ENCODE measurements at places on chromosomes 6 and 20. TPM values are rescaled to one million over a fixed set of nuclear protein-coding genes. Genes with fewer than 3 reads are reported as not detected.
A peak's percentile ranks its signal among the peaks of the same experiment; 100 is the strongest.

GRCh38 chr6:38638941-38639497 is 710 bp downstream of the BTBD9 start:
- H3K4me1 ChIP-seq, result peaks cover 27% of the 10 kb centered on the region
- peak; percentile 37 for DNase-seq
- H3K4me3 ChIP-seq, result peak overlapping the region; percentile 96
- no peaks in the 10 kb centered on the region for H3K36me3 ChIP-seq

DNA sequence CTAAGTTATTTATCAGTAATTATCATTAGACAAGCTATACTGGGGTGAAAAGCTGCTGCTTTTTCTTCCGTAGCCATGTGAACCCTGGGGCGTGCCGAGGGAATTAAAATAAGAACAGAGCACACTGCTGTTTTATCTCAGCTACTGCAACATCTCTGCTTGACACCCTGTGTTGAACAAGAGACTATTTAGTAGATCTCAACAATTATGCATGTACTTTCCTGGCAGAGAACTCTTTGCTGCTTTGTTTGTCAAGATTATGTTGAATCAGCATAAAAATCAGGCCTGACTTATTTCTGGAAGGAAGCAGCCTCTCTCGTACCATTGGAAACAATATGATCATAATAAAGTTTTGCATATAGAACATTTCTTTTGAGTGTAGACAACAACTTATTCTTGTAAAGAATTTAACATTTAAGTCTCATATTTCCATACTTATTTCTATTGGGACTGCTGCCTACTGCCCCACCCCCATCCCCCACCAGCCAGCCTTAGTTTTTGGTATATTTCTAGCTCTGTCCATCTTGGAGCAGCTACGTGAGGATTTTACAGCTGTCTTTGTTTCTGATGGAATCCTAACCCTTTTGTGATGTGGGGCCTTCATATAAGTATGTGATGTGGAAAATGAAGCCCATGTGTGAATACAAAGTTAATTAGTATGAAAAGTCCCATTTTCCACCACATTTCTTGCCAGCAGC is 1011.4 kb downstream of the KIF16B start:
- DNase-seq, result no peak
- no peaks in the 10 kb centered on the region for H3K27me3 ChIP-seq

- DNase-seq, result peak; percentile 77
- H3K27ac ChIP-seq, result peak overlapping the region; percentile 81
- H3K27me3 ChIP-seq, result no peaks in the 10 kb centered on the region
- peaks cover 58% of the 10 kb centered on the region for H3K36me3 ChIP-seq
- peaks cover 36% of the 10 kb centered on the region for H3K4me1 ChIP-seq
- H3K4me3 ChIP-seq, result peak overlapping the region; percentile 99
These were observed 771 bp downstream of the ARFRP1 start for GRCh38 chr20:63706852-63707557.

DNA sequence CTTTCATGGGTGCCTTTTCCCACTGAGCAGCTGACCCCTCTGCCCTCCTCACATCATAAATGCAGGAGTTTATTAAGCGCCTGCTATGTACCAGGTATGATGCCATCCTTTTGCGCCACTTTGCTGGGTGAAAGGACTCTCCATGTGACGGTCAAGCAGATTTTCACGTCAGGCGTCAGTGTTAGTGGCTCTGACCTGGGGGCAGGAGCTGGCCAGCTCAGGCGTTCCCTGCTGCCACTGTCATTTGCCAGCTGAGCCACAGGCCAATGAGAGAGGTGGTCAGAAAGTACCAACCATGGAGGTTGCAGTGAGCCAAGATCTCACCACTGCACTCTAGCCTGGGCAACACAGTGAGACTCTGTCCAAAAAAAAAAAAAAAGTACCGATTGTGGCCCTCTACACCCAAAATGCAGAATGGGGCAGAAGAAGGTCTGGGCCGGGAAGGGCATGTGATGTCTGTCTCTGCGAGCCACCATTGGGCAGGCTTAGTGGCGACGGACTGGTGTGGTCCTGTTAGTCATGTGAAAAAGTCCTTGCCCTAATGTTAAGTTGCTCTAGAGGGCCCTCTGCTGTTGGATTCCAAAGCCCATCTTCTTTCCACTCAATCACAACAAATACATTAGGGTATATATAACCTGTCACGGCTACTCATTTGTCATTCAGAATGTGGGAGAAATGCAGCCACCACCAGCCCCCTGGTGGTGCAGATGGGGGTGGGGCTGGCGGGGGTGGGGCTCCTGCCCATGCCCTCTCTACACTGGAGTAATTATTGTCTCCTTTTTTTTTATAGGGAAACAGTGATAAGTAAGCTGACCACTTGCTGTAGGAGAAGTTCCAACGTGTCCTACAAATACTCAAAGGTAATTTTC is 18.4 kb upstream of the SLC22A1 start:
- peaks cover 34% of the 10 kb centered on the region for H3K4me1 ChIP-seq
- peaks cover 35% of the 10 kb centered on the region for H3K36me3 ChIP-seq
- no peak overlapping the region for H3K4me3 ChIP-seq
- peak; percentile 45 for DNase-seq
- no peak overlapping the region for H3K27ac ChIP-seq

DNA sequence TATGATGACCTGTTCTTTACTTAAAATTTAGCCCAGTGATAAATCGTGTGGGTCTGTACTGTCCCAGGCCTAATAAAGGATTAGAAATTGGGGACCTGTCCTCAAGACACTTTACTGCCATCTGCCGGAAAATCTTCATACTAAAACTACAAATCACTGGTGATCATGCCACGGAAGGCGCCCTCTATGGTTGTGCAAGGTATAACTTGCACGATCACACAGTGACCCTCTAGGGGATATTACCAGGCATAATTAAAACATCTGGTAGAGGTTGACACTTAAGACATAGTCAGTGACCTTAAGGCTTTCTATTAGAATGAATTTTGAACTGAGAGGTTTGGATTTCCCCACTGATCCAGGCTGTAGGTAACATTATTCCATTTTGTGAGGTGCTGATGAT is 172.6 kb downstream of the BMP2 start:
- H3K36me3 ChIP-seq, result no peaks in the 10 kb centered on the region
- no peak overlapping the region for H3K4me3 ChIP-seq
- no peak overlapping the region for H3K27ac ChIP-seq
- H3K4me1 ChIP-seq, result no peaks in the 10 kb centered on the region
- peak; percentile 69 for DNase-seq

DNA sequence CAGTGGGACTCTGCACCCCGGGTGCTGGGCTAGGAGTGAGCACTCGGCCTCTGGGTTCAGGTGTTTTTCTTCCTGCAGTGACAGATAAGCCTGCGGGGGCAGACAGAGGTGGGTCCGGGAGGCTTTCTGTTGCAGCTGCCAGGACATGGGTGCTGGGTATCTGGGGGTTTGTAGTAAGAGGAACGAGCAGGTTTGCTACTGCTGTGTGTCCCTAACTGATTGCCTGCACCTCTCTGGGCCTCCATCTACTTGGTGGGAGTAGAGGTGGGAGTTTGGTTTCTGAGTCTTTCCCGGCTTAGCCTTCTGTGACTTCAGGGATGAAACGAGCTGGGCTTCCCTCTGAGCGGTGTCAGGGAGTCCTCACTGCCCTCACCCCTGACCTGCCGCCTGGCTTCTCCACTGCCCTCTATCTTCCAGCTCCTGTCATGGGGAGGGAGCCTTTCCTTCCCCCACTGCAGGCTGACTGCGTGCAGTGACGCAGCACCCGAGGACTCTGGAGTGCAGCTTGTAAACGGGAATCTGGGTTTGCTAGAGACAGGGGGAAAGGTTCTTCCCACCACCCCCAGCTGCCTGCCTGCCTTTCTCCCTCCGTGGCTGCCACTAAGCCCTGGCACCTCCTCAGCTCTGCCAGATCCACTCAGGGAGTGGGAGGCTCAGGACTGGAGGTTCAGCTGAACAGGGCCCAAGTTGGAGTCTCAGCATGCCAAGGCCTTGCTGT is 6.7 kb downstream of the DLGAP4 start:
- H3K27me3 ChIP-seq, result peaks cover 4% of the 10 kb centered on the region
- no peak for DNase-seq
- no peak overlapping the region for H3K27ac ChIP-seq
- no peak overlapping the region for H3K4me3 ChIP-seq
- H3K4me1 ChIP-seq, result no peaks in the 10 kb centered on the region
- H3K36me3 ChIP-seq, result no peaks in the 10 kb centered on the region

ULBP2 gene
- total RNA-seq, result not detected

DNA sequence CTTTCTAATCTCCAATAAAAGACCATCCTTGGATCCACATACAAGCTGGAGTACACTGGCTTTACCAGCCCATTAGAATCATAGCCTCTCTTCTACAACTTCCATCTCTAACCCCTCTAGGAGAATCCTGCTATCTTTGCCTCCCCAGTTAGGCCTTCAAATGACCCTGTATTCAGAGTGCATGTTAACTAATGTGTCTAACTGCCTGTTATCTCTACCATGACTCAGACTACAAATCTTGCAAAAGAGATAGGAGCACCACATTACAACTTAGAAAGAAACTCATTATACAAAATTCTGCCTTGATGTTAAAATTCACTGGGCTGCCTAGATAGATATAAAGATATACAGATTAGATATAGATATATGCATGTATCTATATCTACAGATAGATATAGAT is 28.2 kb downstream of the GPR63 start:
- no peaks in the 10 kb centered on the region for H3K27me3 ChIP-seq
- H3K4me3 ChIP-seq, result no peak overlapping the region
- no peaks in the 10 kb centered on the region for H3K4me1 ChIP-seq
- no peak overlapping the region for H3K27ac ChIP-seq

DNA sequence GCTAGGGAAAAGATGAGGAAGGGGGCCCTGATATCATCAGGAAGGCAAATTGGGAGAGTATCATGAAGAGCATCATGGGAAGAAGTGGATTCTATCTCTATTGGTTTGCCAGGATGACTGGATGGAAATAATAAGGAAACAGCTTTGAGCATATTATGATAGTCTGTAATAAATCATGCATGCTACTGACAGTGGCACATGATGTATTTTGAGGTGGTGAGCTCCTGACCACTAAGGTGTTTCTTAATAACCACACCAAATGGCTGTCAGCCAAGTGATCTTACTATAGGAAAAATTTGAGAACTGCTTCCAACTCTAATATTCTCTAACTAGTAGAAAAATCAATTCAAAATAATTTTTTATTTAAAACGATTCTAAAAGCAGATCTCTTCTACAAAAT is 548.4 kb upstream of the JAG1 start:
- peaks cover 5% of the 10 kb centered on the region for H3K4me1 ChIP-seq
- no peak overlapping the region for H3K4me3 ChIP-seq
- no peak for DNase-seq

LY86 gene
- total RNA-seq, result not detected

- H3K4me1 ChIP-seq, result no peaks in the 10 kb centered on the region
- no peak overlapping the region for H3K4me3 ChIP-seq
- no peak for DNase-seq
- H3K27ac ChIP-seq, result no peak overlapping the region
- no peaks in the 10 kb centered on the region for H3K36me3 ChIP-seq
These were observed 422.1 kb downstream of the GJA1 start for GRCh38 chr6:121857551-121857950.

DNA sequence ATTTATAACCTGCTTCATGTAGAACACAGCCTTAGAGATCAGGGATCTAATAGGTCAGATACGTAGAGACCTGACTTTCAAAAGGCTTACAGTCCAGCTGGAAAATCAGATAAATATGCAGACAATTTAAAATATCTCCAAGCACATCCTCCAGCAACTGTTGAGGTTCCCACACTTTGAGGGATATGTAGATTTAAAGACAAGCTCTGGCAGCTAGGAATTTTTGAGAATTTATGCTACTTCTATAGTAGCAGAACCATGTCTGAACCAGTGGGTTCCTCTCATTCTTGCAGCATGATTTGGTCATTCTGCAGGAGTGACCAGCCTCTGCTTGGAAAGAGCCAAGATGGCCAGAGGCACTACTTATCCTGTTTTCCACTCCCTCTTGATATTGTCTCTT is 60.5 kb downstream of the CYB5R4 start:
- no peak for DNase-seq
- no peaks in the 10 kb centered on the region for H3K4me1 ChIP-seq
- H3K4me3 ChIP-seq, result no peak overlapping the region
- H3K36me3 ChIP-seq, result no peaks in the 10 kb centered on the region
- no peak overlapping the region for H3K27ac ChIP-seq

APOM gene
- total RNA-seq, result 52.9 TPM

- DNase-seq, result no peak
- no peak overlapping the region for H3K27ac ChIP-seq
- H3K4me3 ChIP-seq, result no peak overlapping the region
- H3K36me3 ChIP-seq, result peaks cover 18% of the 10 kb centered on the region
These were observed 78.5 kb downstream of the NFATC2 start for GRCh38 chr20:51463998-51464397.

DNA sequence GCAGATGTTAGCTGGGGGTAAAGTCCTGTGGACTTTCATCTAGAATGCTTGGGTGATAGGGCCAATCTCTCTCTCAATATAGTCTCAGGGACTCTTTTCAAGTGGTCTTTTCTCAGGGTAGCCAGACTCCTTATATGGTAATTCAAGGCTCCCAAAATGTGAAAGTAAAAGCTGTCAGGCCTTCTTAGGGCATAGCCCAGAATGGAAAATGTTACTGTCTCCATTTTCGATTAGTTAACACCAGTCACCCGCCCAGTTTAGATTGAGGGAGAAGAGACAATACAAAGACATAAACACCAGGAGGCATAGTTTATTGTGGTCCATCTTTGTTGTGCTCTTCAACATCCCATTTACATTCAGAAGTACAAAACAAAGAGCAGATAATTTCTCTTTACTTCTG is 295.8 kb downstream of the EPHA7 start:
- H3K27ac ChIP-seq, result no peak overlapping the region
- no peaks in the 10 kb centered on the region for H3K4me1 ChIP-seq
- DNase-seq, result no peak
- no peaks in the 10 kb centered on the region for H3K27me3 ChIP-seq

- no peak overlapping the region for H3K4me3 ChIP-seq
- DNase-seq, result no peak
- peaks cover 38% of the 10 kb centered on the region for H3K36me3 ChIP-seq
- H3K4me1 ChIP-seq, result peaks cover 16% of the 10 kb centered on the region
- no peaks in the 10 kb centered on the region for H3K27me3 ChIP-seq
- H3K27ac ChIP-seq, result no peak overlapping the region
These were observed 41.0 kb downstream of the HM13 start for GRCh38 chr20:31555203-31555775.

GRCh38 chr6:37308069-37308815 is 45.5 kb upstream of the RNF8 start:
- peaks cover 8% of the 10 kb centered on the region for H3K36me3 ChIP-seq
- no peak for DNase-seq
- no peaks in the 10 kb centered on the region for H3K27me3 ChIP-seq
- no peak overlapping the region for H3K27ac ChIP-seq
- no peaks in the 10 kb centered on the region for H3K4me1 ChIP-seq
- no peak overlapping the region for H3K4me3 ChIP-seq

NCR2 gene
- total RNA-seq, result not detected

DNA sequence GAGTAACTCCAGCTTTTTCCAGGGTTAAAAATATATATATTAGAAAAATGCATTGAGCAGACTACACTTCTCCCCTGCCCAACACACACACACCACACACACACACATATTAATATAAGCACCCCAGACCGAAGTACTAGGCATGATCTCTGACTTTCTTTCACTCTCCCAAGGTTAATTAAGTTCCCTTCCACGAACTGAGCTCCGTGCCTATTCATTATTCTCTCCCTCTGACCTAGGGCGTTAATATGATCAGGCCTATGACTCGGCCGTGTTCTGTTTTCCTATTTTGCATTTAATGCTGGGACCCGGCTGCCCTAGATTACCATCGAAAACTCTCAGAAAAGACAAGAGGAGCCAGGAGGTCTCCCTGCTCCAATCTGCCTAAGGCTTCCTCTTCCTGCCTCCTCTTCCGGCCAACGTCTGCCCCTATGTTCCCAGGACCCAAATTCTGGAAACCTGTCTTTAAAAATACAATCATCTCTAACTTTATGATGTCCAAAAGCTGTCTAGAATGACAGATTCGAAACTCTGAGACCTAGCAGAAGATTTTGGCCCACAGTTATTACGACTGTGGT is 6.1 kb upstream of the POU3F2 start:
- H3K27me3 ChIP-seq, result peaks cover 7% of the 10 kb centered on the region
- DNase-seq, result no peak
- no peak overlapping the region for H3K4me3 ChIP-seq
- no peaks in the 10 kb centered on the region for H3K36me3 ChIP-seq
- H3K27ac ChIP-seq, result no peak overlapping the region
